Astrocyte (in vitro differentiated cells and primary cell): ENCODE measurements at places on chromosomes 3 and 15. TPM values are rescaled to one million over a fixed set of nuclear protein-coding genes. Genes with fewer than 3 reads are reported as not detected.

- no peaks in the 10 kb centered on the region for H3K27me3 ChIP-seq
- H3K36me3 ChIP-seq, result no peaks in the 10 kb centered on the region
- H3K4me3 ChIP-seq, result no peak overlapping the region
These were observed 193.5 kb downstream of the RAP2B start for GRCh38 chr3:153355559-153355958.

- H3K4me1 ChIP-seq, result no peaks in the 10 kb centered on the region
- H3K4me3 ChIP-seq, result no peak overlapping the region
- peaks cover 25% of the 10 kb centered on the region for H3K27me3 ChIP-seq
- H3K27ac ChIP-seq, result no peak overlapping the region
- H3K36me3 ChIP-seq, result no peaks in the 10 kb centered on the region
- DNase-seq, result no peak
These were observed 50.4 kb downstream of the ATP2B2 start for GRCh38 chr3:10454907-10455544.

DNA sequence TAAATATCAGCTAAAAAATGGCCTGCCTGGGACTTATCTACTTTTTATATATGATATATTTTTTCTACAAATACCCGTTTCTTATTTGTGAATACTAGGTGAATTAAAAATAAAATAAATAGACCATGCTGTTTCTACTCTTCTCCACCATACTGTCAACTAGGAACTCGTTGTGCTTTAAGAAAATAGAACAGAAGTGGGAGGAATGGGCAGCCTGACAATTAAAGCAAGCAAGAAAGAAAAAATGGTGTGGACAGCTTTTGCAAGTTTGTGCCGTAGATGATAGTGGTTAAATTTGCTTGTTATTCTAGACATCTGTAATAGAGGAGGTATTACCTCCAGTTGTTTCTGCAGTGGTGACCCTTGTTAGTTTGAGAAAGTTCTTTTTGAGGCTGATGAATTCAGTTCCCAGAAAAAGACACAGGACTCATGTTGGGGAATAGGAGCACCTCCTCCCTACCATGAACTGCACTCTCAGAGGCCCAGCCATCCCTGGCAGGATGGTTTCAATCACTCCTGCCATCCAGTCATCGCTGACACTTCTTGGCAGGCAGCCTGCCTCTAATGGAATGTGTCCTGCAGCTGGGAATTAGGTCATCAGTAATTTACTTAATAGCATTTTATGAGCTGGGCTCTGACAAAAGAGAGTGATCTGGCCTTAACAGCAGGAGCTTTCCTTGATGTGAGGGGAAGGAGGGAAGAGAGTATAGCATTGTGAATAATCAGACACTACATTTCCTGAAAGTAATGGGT lies 105.0 kb upstream of the GAP43 start:
- DNase-seq, result peak; percentile 67
- H3K27me3 ChIP-seq, result no peaks in the 10 kb centered on the region
- peaks cover 13% of the 10 kb centered on the region for H3K4me1 ChIP-seq

- H3K27ac ChIP-seq, result peak within 1 kb of the TSS; percentile 48
- peaks cover 4% of the 10 kb centered on the region for H3K4me1 ChIP-seq
- no peaks in the 10 kb centered on the region for H3K27me3 ChIP-seq
- H3K4me3 ChIP-seq, result peak within 1 kb of the TSS; percentile 80
- peak; percentile 36 for DNase-seq
These were observed at the start of gene CMTM7 for GRCh38 chr3:32391643-32392535. Gene CMTM7 (plus strand): TSS chr3:32391853. CDS start chr3:32391907, 54 bp downstream.

GRM2 gene
- 0.12 and 0.25 TPM in 2 replicates for total RNA-seq

NT5DC2 gene
- total RNA-seq, result 178 and 189 TPM in 2 replicates

DNA sequence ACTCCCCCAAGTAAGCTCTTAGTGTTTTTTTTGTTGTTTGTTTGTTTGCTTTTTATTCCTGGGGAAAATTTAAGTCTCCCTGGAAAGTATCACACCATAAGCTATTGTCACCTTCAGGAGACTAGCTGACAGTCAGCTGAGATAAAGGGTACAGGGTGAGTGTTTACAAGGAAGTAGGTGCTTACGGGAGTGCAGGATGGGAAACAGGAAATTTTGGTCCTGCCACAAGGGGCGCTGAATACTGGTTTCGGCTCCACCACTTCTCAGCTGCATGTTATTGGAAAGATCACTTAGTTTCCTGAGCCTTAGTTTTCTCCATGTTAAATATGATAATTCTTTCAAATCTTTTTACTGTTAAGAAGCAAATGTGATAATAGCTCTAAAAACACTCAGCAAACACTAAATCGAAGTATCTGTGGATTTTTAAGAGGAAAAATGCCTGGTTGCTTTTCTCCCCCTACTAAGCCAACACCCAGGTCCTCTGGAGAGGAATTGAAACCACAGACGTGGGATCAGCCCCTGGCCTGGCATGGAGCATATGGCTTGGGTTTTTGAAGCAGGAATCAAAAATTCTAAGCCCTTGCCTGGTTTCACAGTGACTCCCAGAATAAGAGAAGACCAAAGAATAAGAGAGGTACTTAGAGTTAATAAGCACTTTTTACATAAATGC lies 90.7 kb downstream of the SCN11A start:
- peak; percentile 18 for DNase-seq
- no peak overlapping the region for H3K4me3 ChIP-seq
- no peaks in the 10 kb centered on the region for H3K36me3 ChIP-seq

GRCh38 chr3:128867200-128868125 lies 12.0 kb upstream of the ACAD9 start:
- H3K27me3 ChIP-seq, result no peaks in the 10 kb centered on the region
- H3K27ac ChIP-seq, result no peak overlapping the region
- H3K4me1 ChIP-seq, result peaks cover 3% of the 10 kb centered on the region
- DNase-seq, result no peak
- H3K4me3 ChIP-seq, result no peak overlapping the region

C3orf20 gene
- total RNA-seq, result 0.16 TPM in 1 of 2 replicates, not detected in the other

- H3K4me1 ChIP-seq, result peaks cover 5% of the 10 kb centered on the region
- H3K27me3 ChIP-seq, result no peaks in the 10 kb centered on the region
- no peak overlapping the region for H3K4me3 ChIP-seq
- DNase-seq, result no peak
- H3K36me3 ChIP-seq, result no peaks in the 10 kb centered on the region
These were observed 19.5 kb downstream of the LIPH start for GRCh38 chr3:185532901-185533300.

ZNF385D gene
- total RNA-seq, result 7.8 and 8.0 TPM in 2 replicates

GRCh38 chr3:35641331-35641730 lies 2.0 kb downstream of the ARPP21 start:
- no peak for DNase-seq
- H3K27me3 ChIP-seq, result peaks cover 10% of the 10 kb centered on the region

GRCh38 chr3:99365396-99365795 lies 273.0 kb upstream of the COL8A1 start:
- no peak for DNase-seq
- H3K36me3 ChIP-seq, result no peaks in the 10 kb centered on the region
- no peaks in the 10 kb centered on the region for H3K4me1 ChIP-seq
- H3K27me3 ChIP-seq, result no peaks in the 10 kb centered on the region

PRICKLE2 gene
- 84.4 and 101 TPM in 2 replicates for total RNA-seq

- no peak overlapping the region for H3K27ac ChIP-seq
- H3K36me3 ChIP-seq, result no peaks in the 10 kb centered on the region
- no peaks in the 10 kb centered on the region for H3K4me1 ChIP-seq
- no peaks in the 10 kb centered on the region for H3K27me3 ChIP-seq
- no peak for DNase-seq
- H3K4me3 ChIP-seq, result no peak overlapping the region
These were observed 6.7 kb upstream of the EIF1B start for GRCh38 chr3:40302784-40303183.
